ENCODE measurements at places on chromosomes 1 and 21.

GRCh38 chr1:208058267-208058666 is 147.3 kb upstream of the CD34 start:
- H3K27me3 ChIP-seq, result peaks cover 3% of the 10 kb centered on the region
- H3K36me3 ChIP-seq, result no peaks in the 10 kb centered on the region
- no peaks in the 10 kb centered on the region for H3K4me1 ChIP-seq
- H3K27ac ChIP-seq, result no peak overlapping the region
- no peak for DNase-seq
- no peak overlapping the region for H3K4me3 ChIP-seq

DNA sequence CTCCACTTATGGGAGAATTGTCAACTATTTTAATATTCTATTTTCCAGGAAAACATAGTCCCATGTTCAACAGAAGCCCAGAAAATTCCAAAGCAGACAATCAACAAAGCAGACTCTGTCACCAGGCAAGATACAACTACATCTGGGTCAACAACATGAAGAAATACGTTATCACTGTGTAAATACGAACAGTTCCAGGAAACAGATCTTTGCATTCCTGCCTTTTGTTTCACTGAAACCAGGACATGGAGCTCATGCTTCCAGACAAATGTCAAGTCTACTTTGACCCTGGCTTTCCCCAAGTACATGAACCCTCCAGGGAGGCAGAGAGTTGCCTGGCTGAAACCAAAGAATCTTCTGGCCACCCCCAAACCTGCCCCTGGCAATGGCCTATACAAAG is 106.7 kb downstream of the SETD4 start:
- H3K27ac ChIP-seq, result no peak overlapping the region
- peaks cover 14% of the 10 kb centered on the region for H3K27me3 ChIP-seq
- H3K4me1 ChIP-seq, result no peaks in the 10 kb centered on the region
- no peaks in the 10 kb centered on the region for H3K36me3 ChIP-seq

DNA sequence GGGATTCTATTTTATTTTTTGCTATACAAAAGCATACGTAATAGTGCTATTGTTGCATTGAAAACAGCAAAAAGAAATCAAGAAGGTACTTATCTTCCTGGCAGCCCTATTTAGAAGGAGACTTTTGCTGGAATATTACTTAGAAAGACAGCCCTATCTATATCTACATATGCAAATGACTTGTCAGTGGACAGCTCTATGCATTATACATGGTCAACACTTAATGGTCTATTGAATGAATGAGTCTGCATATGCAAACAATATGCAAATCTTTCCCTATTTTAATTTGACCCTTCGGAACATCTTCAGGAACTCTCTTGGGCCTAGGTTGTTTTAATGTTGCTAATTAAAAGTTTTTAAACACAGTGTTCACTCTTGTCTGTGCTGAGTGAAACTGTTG is 110.8 kb downstream of the PLXNA2 start:
- no peaks in the 10 kb centered on the region for H3K4me1 ChIP-seq
- no peak overlapping the region for H3K4me3 ChIP-seq
- no peak for DNase-seq
- H3K27me3 ChIP-seq, result peaks cover 14% of the 10 kb centered on the region
- H3K36me3 ChIP-seq, result no peaks in the 10 kb centered on the region

- H3K27ac ChIP-seq, result no peak overlapping the region
- no peaks in the 10 kb centered on the region for H3K36me3 ChIP-seq
- H3K4me3 ChIP-seq, result no peak overlapping the region
- H3K27me3 ChIP-seq, result no peaks in the 10 kb centered on the region
Measured at GRCh38 chr1:180181048-180181447, 26.4 kb downstream of the QSOX1 start.

GRCh38 chr1:160360227-160360695 is 6.6 kb upstream of the NHLH1 start:
- H3K27ac ChIP-seq, result no peak overlapping the region
- H3K4me3 ChIP-seq, result no peak overlapping the region
- H3K36me3 ChIP-seq, result peaks cover 15% of the 10 kb centered on the region
- DNase-seq, result no peak
- H3K27me3 ChIP-seq, result no peaks in the 10 kb centered on the region

- H3K27me3 ChIP-seq, result no peaks in the 10 kb centered on the region
- H3K4me1 ChIP-seq, result peaks cover 7% of the 10 kb centered on the region
- no peak overlapping the region for H3K4me3 ChIP-seq
- DNase-seq, result no peak
- H3K27ac ChIP-seq, result no peak overlapping the region
- H3K36me3 ChIP-seq, result no peaks in the 10 kb centered on the region
Measured at GRCh38 chr1:231590453-231591198, 36.0 kb upstream of the DISC1 start.

- H3K4me3 ChIP-seq, result no peak overlapping the region
- no peak for DNase-seq
- H3K27ac ChIP-seq, result no peak overlapping the region
- no peaks in the 10 kb centered on the region for H3K36me3 ChIP-seq
- no peaks in the 10 kb centered on the region for H3K27me3 ChIP-seq
Measured at GRCh38 chr1:104629589-104629988, 879.9 kb downstream of the AMY1C start.

GRCh38 chr1:85998105-85998855 is 158.3 kb downstream of the COL24A1 start:
- no peak overlapping the region for H3K4me3 ChIP-seq
- H3K36me3 ChIP-seq, result no peaks in the 10 kb centered on the region
- no peak for DNase-seq
- no peaks in the 10 kb centered on the region for H3K4me1 ChIP-seq
- no peak overlapping the region for H3K27ac ChIP-seq
- H3K27me3 ChIP-seq, result peaks cover under 1% of the 10 kb centered on the region

GRCh38 chr1:167720965-167721616 is 691 bp upstream of the MPZL1 start:
- peaks cover 40% of the 10 kb centered on the region for H3K4me1 ChIP-seq
- peak overlapping the region; percentile 96 for H3K4me3 ChIP-seq
- peaks cover 2% of the 10 kb centered on the region for H3K27me3 ChIP-seq

DNA sequence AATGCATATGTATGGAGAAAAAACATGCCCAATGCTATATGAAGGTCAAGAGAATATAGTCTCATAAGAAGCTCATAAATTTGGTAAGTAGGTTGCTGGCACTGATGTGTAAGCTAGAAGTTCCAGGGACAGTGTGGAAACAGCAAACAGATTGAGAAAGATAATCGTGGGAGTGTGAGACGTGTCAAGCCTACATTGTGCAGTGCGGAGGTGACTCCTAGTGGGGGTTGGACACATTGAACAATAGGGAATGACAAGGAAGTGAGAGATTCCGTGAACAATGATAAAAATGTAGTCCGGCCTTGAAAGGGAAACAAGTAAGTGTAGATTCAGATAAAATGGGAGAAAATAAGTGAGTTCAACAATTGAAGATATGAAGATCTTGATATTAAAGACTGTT is 788.4 kb upstream of the PRMT6 start:
- no peak overlapping the region for H3K4me3 ChIP-seq
- no peak overlapping the region for H3K27ac ChIP-seq
- no peaks in the 10 kb centered on the region for H3K27me3 ChIP-seq

DNA sequence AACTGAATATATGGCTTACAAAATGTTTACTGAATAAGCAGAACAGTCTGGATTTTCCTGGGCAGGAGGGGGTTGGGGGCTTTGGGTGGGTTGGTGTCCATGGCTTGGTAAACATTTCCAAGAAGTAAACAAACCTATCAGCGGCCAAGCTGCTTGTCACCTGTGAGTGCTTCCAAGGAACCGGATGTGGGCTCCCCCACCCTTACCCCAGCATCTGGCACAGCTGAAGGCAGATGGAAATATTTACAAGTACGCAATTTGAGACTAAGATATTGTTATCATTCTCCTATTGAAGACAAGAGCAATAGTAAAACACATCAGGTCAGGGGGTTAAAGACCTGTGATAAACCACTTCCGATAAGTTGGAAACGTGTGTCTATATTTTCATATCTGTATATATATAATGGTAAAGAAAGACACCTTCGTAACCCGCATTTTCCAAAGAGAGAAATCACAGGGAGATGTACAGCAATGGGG is at the start of gene CLCA1:
CLCA1 (plus strand) TSS at position 427 of the 477 bp plus-strand sequence; CDS start at position 472, 45 bp downstream.
- no peaks in the 10 kb centered on the region for H3K4me1 ChIP-seq
- H3K27ac ChIP-seq, result no peak within 1 kb of the TSS
- H3K27me3 ChIP-seq, result peaks cover 26% of the 10 kb centered on the region
- no peaks in the 10 kb centered on the region for H3K36me3 ChIP-seq

GRCh38 chr1:117564227-117565075 is 41.4 kb upstream of the TENT5C start:
- peaks cover 3% of the 10 kb centered on the region for H3K27me3 ChIP-seq
- peaks cover 4% of the 10 kb centered on the region for H3K4me1 ChIP-seq
- no peak for DNase-seq
- no peak overlapping the region for H3K4me3 ChIP-seq
- H3K27ac ChIP-seq, result peak overlapping the region; percentile 4

DNA sequence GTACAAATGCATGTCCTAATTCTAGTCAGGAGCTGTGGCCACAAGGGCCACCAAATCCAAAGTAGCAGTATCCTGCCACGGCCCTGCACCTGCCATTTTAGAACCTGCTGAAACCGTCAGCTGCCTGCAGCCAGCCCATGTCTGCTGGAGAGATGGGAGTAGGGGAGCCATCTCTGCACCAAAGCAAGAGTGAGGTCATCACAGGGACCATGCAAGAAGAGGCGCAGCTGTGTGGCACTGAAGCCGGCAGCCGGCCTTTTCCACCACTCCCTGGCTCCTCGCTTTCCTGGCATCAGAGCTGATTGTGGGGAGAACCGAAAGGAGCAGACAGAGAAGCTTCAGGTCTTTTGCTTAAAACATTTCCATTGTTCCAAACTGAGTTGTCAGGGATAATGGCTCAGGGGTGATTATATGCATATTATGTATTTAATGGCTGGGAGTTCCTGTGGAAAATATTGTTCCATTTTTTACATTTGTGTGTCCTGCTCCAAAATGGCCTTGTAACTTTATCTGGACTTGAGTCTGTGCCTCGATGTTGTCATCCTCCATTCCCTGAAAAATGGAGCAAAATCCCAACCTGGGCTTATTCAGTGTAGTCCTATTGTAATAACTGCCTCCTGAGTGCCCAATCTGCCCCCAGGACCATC is 18.7 kb upstream of the NBL1 start:
- no peak overlapping the region for H3K4me3 ChIP-seq
- DNase-seq, result no peak
- no peaks in the 10 kb centered on the region for H3K4me1 ChIP-seq

DNA sequence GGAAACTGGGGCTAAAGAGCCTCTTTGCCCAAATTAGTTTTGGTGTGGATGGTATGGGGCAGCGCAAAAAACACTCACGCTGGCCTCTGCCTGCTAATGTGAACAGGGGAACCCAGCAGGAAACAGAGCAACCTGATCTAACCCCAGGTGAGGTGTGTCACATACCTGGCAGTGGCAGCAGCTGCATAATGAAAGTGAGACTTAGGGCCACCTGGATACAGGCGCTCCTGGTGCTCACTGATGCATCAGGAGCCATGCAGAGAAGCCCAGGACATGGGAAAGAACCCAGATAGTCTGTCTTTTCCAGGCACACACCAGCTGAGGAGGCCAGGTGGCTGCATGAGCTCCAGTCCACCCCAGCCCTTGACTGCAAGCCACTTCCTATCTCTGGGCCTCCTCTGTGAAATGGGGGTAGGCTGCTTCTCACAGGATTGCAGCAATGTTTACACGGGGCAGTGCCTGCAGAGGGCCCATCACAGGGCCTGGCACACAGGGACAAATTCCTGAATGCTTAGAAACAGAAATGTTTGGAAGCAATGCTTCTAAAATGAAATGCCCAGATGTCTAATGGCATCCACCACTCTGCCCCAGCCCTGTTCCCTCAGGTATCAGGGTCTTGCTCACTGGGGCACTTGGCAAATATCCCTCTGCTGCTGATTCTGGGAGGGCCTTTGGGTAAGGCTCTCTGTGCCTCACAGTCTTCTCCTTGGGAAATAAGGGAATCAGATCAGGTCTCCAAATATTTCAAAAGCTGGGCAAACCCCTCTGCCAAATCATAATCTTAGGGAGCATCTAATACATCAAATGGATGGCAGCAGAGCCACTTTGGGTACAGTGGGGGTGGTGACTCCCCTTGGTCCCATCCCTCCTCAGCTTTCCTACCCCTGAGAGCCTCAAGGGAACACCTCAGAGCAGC is 19.9 kb downstream of the DHCR24 start:
- no peak for DNase-seq
- H3K27ac ChIP-seq, result no peak overlapping the region
- H3K27me3 ChIP-seq, result no peaks in the 10 kb centered on the region

DNA sequence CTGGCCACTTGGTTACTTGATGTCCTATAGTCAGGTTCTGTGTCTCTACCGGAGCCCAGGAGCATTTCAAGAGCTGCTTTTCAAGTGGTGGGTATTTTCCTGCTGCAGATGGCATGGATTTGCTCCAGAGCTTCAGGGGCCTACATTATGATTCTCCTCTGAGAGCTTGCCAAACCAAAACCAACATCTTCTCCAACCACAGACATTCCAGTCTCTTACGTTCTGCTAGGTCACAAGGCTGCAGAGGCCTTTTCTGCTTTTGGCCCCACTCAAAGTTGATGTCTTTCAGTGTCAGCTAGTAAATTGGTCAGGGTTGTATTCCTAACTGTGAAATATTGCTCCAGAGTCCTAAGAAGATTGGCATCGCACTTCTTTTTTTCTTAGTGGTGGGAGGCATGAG is 14.7 kb upstream of the AQP10 start:
- H3K27ac ChIP-seq, result no peak overlapping the region
- no peaks in the 10 kb centered on the region for H3K36me3 ChIP-seq
- H3K4me1 ChIP-seq, result no peaks in the 10 kb centered on the region
- H3K27me3 ChIP-seq, result peaks cover 2% of the 10 kb centered on the region
- no peak overlapping the region for H3K4me3 ChIP-seq

DNA sequence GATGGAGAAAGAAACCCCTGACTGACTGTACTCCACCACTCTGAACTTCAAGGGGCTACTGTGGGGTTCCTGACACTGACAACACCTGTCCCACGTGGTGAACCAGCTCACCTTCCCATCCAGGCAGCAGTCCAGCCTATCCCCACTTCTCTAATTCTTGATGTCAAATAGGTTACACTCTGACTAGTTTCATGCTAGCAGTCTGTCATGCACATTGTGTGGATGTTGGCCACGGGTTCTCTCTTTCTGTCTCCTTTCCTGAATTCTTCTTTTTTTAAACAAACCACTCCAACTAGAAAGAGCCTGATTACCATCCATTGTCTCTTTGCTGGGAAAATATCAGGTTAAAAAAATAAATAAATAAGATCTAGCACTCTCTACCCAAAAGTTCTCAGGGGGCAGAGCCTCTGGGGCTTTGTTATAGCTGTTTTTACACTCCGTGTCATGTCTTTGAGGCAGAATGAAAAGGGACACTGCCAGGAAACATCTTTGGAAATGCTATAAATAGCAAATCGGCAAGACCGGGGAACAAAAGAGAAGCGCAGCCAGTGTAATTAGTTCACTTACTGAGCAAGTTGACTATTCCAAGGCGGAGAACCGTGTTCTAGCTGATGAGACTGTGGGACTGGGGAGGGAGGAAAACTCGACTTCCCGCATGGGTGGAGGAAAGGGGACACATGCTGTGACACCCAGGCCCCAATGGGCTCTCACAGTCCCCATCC is 356.1 kb downstream of the OMA1 start:
- H3K27me3 ChIP-seq, result peaks cover 13% of the 10 kb centered on the region
- no peak for DNase-seq
- no peak overlapping the region for H3K4me3 ChIP-seq
- H3K27ac ChIP-seq, result no peak overlapping the region
- H3K36me3 ChIP-seq, result no peaks in the 10 kb centered on the region
